ENCODE measurements at places on chromosomes 3 and 15.

DNA sequence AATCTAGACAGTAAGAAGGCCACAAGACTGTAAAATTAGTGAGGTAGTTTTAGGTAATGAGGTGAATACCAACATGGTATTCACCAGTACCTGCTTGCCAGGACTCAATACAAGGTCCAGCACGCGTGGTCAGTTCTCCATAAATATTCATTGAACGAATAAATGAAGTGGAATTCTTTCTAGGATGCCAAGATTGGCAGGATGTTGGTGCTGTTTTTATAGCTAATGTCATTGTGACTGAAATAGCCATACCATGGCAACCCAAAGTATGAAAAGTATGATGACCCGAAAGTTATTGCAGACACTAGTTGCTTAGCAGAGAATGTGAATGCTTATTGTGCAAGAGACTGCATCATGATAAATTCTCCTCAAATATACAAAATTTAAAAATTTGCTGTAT is 307.2 kb downstream of the KCNH8 start:
- DNase-seq, result no peak

DNA sequence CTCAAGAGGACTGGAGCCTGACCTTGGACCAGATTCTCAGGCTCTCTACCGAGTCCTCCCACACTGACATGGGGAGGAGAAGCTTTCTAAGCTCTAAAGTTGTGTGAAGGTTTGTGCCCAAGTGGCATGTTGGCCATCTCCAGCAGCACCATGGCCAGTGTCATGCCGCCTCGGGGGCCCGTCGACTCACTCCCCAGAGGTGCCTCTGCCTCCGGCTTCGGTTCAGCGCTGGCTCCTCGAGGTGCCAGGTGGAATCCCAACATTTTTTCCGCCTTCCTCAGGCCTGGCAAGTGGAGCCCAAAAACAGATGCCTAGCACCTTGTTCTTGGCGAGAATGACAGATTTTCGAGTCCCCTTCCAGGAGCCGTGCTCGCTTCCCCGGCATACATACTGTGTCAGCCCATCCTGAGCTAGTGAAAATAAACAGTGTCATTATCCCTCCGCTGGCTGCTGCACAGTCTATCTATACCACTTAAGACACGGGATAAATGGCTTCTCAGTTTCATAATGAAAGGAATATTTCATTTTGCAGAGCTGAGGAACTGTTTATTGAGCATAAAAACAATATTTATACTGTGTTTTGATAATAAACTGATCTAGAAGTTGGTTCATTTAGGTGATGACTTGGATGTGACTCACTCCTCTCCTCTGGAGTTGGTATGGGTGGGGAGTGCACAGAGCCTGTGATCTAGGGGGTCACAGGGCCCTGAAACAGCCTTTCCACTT is 328.5 kb upstream of the TLE3 start:
- DNase-seq, result no peak

- peak; percentile 48 for DNase-seq
Observed at GRCh38 chr3:139934613-139935015, 371 bp upstream of the CLSTN2 start.

DNA sequence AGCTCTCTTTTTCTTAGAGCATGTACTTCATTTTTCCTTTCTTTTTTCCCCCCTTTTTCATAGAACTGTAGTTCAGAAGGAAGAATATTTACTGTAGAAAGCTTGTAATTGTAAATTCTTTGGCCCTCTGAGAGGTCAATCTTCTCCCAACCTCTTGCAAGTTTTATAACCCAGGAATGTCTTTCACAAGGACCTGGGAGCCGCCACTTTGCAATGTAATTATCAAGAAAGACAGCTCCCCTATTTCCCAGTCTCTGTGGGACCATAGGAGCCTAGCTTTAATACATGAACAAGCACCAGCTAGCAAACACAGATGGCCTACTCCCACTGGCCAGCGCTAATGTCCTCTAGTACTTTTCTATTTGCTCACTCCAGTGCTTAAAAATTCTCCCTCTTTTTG is 51.4 kb downstream of the NFKBIZ start:
- DNase-seq, result no peak
